ENCODE measurements at places on chromosomes 7 and 10.

GRCh38 chr10:34528320-34528719 is 286.8 kb downstream of the PARD3 start:
- no peak for DNase-seq

DNA sequence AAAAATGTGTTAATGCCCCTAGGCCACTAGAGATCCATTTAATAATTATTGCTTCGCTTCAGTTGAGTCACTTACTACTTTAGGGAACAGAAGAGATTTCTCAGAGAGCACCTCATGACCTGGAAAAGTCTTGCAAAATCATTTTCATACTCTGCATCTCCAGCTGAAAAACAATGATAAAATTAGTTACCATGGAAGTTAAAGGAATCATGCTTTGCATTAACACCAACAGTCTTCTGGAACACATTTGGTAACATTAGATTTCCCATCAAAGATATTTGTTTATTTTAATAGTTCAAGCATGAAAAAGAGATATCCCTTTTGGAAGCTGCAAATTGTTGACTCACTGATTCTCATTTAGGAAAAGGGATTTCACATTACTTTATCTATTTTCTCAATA is 1.8 kb upstream of the STEAP2 start:
- DNase-seq, result no peak

DNA sequence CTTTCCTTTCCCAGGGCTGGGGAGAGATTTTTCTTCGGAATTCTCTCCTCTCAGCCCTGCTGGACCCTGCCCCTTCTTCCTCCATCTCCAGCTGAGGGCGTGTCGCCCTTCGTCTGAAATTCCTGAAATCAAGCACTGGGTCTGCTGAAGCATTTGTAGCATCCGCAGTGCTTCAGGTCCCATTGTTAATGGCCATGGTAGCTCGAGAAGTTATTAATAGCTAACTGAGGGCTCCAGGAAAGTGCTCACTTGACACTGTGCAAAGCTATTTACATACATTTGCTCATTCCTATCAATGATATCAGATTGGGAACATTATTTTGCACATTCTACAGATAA is 515 bp downstream of the FAM149B1 start:
- no peak for DNase-seq

- DNase-seq, result no peak
Measured at GRCh38 chr10:101778151-101778780, 2.4 kb upstream of the FGF8 start.

- peak; percentile 70 for DNase-seq
Measured at GRCh38 chr10:33335801-33336581, 1.5 kb upstream of the NRP1 start.

DNA sequence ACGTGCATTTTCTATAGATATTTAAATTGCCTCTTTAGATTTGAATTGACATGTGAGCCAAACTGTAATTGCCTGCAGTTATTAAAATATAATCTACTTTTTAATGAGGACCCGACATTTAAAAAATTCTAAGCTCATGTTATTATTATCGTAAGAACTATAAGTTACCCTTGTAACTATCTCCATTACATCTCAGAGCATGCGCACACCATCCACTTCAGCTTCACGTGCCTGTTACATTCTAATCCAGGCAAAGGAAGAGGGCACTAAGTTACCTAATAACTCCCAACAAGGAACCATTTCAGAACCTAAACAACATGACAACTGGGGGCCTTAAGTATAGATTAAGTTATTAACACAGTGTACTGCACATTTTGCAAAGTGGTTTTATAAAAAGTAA is 509.0 kb upstream of the DPP6 start:
- DNase-seq, result no peak

DNA sequence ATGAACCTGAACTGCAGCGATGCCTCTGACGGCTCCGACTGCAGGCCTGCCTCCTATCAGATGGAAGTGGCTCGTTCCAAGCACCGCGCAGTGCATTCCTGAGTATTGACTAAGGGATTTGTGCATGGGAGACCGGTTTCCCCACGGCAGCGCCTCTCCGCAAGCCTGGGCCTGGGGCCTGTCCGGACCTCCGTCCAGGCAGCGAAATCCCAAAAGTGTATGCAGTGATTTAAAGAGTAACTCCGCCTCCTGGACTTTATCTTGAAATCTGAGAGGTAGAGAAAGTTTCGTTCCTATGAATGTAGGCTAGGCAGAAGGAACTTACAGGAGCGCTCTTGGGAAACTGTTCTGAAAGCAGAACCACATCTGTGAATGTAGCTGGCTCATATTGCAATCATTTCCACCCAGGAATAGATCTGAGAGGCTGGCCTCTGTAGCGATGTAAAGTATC is 106.2 kb upstream of the CELF2 start:
- DNase-seq, result peak; percentile 83

DNA sequence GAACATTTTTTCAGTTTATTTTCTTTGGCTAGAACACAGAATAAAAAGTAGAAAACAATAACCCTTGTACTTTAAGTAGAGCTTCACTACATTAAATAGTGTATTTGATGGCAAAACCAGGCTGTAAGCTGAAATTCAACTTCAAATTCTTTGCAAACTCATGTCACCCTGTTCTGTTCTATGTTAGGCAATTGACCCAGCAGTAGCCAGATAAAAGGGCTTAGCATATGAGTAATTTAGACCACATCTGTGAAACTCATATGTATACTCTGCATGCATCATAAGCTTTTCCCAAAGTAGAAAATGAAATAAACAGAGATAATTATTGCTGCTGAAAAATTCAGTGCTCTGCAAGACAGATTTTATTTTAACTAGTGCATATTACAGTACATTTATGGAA is 150.2 kb downstream of the GNAI1 start:
- no peak for DNase-seq

DNA sequence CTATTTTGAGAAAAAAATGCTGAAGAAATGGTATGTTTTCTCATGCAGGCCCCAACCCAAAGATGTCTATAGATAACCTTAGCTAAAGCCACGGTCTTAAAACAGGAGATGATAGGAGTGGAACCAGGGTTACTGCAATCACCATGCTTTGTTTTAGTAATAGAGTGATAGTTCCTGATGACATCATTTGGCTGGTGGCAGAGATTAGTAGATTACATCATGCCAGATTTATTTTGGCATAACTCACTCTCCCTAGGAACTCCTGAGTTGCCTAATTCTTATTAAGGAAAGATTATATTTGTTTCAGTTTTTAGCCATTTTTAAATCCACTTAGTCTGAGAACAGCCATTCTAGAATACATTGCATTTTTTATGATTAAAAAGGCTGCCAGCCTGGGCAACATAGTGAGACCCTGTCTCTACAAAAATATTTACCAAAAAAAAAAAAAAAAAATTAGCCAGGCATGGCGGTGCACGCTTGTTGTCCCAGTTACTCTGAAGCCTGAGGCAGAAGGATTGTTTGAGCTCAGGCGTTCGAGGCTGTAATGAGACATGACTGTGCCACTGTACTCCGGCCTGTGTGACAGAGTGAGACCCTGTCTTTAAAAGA is 17.8 kb downstream of the ENO4 start:
- no peak for DNase-seq

- DNase-seq, result peak; percentile 80
Measured at GRCh38 chr10:100370714-100371481, 23.9 kb downstream of the SCD start.

DNA sequence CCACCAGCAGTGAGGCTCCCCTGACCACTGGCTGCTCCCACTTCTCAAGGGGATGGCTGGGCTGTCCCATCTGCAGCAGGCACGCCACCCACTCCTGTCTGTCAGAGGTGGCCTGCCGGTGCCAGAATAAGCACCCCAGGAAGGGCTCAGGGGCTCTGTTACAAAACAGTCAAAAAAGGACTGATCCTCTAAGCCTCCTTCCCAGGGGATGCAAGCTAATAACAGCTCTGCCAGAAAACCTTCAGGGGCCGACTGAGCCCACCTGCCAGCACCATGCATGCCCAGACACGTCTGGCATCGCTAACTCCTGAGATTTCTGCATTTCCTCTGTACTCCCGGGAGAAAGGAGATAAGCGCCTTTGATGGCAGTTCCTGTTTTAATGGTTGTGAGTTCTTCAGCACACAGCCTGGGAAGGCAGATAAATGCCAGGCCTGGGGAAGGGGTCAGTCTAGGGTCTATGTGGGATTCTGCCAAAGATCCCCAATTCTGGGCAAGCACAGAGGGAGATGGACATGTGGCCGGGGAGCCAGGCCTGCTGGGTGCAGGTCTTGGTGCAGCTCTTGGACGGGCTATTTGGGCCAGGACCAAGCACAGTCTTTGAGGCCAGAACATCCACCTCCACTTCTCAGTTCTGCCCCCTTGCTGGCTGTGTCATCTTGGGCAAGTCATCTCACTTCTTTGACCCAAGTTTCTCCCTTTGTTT is 128.4 kb downstream of the ARHGAP22 start:
- no peak for DNase-seq

Measured in lower lobe of right lung (tissue), 2 donors.